ENCODE measurements at places on chromosomes 5 and 9.

DNA sequence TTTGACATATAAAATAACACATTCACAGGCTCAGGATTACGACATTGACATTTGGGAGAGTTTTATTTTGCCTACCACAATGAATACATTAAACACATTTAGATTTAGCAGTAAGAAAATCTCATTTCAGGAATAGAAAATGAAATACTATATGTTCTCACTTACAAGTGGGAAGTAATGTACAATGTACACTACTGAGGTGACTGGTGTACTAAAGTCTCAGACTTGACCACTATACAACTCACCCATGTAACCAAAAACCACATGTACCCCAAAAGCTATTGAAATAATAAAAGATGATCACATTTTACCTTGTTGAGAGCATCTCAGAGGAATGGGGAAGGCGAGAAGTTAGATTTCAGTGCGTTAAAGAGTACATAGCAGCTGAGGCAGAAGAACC lies 1202.4 kb upstream of the SEMA6A start:
- no peak for DNase-seq

DNA sequence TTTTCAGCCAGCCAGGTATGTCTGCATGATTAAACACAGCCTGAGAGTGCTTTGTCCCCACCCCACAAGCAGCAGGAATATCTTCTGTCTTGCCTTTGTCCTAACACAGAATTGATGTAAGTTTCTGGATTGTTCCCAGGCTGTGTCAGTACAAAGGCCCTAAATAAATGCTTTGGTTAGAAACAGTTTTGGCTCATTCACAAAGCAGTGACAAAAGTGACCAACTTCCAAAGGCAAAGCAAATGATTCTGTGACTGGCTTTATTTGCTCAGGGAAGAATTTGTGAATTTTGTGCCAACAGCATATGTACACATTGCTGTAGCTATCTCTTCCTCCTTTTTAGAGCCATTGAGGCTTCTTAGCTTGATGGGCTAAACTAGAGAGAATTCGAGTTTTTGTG lies 133.7 kb downstream of the PLPPR1 start:
- no peak for DNase-seq

DNA sequence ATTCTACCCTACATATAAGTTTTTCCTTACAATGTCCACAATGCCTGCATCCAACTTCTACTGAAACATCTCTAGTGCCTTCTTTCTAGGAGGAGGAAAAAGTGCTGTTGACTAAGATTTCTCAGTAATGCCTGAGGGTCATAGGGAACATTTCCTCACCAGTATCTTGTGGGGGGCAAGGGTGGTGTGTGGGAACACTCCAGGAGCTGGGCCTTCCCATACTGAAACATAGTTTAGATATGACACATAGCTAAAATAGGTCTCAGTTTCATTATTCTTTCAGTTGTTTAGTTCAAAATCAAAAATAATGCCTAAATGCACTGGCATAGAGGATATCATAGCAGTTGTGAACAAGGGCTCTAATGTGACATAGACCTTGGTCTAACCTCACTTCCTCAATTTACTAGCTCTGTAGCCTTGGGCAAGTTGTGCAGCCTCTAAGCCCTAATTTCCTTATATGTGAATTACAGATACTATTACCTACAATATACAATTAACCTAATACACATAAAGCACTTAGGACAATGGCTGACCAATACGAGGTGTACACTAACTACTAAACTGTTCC lies 66.1 kb downstream of the HAPLN1 start:
- no peak for DNase-seq

DNA sequence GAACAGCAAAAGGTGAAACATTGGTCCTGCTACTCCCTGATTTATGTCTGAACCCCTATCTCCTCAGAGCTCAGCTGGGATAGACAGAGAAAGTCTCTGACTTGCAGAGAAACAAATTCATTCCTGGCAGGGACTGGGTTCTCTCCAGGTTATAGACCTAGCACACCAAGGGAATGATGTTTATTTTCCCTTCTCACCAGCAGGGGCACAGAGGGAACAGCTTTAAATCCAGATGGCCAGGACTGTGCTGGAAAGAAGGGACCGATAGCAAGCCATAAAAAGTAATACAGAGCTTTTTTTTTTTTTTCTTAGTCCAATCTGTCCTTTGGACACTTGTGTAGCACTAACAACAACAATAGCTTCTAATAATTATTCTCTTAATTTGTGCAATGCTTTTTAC lies 141.1 kb upstream of the C9orf72 start:
- no peak for DNase-seq

DNA sequence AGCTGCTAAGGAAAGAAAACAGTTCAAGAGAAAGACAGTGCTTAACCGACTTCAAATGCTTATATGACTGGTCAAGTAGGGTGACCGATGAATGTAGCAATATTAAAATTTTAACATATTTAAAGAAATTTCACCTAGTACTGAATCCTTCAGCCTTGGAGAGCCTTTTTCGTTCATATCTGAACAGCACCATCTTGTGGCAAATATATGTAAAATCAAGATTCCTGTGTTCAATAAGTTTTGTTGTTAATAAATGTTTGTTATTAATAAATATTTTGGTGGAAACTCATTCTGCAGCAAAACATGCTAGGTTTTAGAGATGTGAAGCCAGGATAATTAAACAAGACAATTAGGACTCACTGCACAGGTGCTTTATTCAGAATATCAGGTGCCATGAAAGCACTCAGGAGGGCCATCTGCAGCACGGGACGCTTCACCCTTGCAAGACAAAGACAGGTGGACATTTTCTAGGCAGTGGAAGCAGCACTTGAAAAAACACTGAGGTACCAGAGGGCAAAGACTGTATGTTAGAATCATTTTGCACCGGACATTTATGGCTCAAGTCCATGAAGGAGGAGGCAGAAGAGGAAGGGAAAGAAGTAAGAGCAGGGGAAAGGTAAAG lies 15.6 kb downstream of the TICAM2 start:
- no peak for DNase-seq

DNA sequence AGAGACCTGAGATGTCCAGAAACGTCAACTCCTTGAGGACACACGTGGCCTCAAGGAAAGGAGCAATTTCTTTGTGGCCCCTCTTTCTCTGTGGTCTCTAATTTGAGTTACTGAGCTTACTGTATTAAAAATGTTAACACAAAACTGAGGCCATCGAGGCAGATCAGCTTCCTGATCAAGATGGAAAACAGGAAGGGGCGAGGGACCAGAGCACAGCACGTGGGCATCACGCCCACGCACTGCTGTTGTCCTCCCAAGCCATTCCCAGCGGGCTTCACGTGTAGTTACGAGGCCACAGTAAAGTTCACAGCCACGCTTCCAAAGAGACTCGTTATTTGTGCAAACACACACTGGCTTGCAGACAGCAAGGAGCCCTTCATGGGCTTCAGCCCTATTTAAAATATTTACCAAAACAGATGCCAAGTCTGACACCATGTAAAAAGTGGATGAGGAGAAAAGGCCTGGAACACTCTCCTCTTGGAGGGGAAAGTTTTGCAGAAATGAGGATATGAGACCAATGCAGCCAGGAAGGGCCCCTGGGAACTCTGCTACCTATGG lies 149.5 kb downstream of the ROR2 start:
- DNase-seq: no peak

DNA sequence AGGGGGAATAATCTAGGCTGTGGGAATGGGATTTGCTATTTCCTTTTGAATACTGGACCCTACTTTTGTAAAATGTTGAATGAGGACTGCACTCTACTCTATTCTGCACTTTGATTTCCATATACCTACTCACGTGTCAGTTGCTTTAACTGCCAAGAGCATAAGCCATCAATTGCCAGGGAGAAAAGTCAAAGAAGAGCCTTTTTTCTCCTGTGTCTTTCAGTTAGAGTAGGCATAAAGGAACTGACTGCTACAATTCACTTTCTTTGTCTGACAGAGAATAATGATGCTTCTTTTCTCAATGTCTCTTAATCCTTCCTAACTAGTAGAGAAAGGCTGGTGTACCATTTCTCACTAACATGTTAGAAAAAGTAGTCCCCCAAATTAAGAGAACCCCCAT lies 231.6 kb downstream of the ELAVL2 start:
- no peak for DNase-seq

DNA sequence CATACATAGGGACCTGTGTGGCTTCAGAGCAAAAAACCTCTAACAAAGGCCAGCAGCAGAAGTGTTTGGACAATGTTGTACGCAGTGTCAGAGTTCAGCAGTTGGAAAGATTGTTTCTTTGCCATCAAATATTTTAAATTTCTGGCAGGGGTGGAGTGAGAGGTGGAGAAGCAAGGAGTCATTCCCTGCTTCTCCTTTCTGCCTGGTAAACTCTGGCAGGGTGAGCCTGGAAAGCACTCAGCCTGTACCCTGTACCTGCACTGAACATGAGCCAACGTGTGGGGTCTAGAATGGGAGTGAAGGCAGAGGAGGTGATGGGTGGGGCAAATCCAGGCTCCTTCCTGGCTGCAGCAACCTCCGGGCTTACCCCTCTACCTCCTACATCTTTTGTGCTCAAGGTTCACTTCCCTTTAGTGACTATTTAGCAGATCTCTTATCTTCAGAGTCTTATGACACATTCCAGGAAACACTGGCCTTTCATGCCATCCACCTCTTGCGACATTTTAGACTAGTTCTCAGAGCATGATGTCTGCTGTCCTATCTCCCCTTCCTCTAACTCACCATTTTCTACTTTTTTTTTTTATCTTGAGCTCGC lies 445.0 kb upstream of the PIK3R1 start:
- DNase-seq: no peak

GRCh38 chr9:27451207-27451797 lies 72.8 kb upstream of the IFNK start:
- DNase-seq: no peak

GRCh38 chr5:30959238-30959637 lies 234.2 kb upstream of the CDH6 start:
- no peak for DNase-seq

Data from activated CD4-positive, alpha-beta T cell treated with anti-CD3 and anti-CD28 coated beads, Interleukin-2, amount 50 U/mL, for 1 hour (primary cell).